ENCODE measurements at places on chromosomes 2 and 18.

GRCh38 chr2:174693344-174693743 is 70.9 kb downstream of the CHRNA1 start:
- no peak for DNase-seq

DNA sequence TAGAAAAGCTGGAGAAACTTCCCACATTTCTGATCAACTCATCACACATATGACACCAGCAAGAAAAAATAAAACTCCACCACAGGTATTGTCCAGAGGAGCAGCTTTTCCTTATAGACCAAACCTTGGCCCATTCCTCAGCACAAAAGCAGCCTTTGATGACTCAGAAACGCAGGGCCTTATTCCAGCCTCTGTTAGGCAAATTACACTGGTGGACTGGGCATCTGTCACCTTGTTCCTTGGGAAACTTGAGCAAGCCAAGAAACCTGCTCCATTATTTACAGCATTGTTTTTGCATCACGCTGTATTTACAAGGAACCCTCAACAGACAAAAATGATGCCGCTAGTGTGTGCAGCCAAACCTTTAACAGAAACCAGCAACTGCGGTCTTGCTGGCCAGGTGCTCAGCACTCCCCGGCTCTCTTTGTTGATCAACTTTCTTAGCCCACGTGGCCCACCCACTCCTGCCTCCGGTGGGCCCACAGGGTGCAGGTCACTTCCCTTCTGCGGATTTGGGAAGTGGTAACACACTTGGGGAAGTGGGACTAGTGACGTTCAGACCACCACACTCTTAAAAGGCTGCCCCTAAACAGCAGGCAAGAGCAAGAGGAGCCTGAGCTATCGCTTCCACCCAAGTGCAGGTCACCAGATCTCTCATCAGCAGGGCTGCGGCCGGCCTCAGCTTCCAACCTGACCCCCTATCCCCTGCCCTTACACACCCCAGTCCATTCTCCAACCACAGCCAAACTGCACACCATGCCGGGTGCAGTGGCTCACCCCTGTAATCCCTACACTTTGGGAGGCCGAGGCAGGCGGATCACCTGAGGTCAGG is 1.5 kb downstream of the AP1S3 start:
- DNase-seq: no peak

DNA sequence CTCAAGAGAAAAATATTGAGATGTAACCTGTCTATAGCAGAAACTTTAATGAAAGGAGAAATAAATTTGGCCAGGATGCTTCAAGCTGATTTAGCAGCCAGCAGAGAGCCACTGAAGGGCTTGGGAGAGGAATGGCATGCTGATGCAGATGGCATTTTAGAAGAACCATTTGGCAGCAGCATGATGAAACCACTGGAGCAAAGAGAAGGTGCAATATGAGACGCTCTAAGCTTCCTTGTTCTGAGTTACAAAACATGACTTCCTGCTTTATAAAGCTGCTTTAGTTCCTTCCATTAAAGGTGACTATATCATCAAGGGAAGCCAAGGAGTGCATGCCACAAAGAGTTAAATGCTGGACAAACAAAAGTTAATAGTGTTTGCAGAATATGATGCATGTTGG is 189.7 kb downstream of the PID1 start:
- no peak for DNase-seq

DNA sequence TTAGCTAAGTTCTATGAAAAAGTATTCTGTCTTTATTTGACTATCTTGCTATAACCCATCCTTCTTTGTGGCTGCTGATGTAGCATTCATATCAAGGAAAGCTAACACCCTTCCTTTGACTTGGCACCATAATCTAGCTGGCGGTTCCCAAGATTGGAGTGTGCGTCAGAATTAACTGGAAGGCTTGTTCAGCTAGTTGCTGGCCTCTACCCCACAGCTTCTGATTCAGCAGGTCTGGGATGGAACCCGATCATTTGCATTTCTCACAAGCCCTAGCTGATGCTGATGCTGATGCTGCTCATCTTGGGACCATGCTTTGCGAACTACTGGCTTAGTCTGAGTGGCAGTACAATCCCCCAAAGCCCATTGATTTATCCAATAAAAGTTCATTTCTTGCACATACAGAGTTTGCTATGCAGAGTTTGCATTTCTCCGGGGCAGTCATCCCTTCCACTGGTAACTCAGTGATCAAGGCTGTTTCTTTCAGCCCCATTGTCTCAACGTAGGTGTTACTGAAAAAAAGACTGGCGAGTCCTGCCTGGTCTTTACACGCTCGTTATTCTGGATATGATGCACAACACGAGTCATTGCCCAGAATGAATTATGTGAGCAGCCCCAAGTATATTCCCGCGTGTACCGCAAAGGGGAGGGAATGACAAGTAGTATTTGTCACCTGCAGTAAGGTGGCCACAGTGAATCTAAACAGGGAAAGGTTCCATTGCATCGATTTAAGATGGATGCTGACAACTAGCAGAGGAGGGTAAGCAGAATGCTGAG is 96.5 kb downstream of the ZNF532 start:
- no peak for DNase-seq

Data from stimulated activated CD8-positive, alpha-beta memory T cell treated with anti-CD3 and anti-CD28 coated beads, Interleukin-4, amount 100 ng/mL, for 4 hours (primary cell).